ENCODE measurements at places on chromosomes 1 and 21.

- DNase-seq, result no peak
Measured at GRCh38 chr1:201730611-201731010, 98.3 kb upstream of the IPO9 start.

DNA sequence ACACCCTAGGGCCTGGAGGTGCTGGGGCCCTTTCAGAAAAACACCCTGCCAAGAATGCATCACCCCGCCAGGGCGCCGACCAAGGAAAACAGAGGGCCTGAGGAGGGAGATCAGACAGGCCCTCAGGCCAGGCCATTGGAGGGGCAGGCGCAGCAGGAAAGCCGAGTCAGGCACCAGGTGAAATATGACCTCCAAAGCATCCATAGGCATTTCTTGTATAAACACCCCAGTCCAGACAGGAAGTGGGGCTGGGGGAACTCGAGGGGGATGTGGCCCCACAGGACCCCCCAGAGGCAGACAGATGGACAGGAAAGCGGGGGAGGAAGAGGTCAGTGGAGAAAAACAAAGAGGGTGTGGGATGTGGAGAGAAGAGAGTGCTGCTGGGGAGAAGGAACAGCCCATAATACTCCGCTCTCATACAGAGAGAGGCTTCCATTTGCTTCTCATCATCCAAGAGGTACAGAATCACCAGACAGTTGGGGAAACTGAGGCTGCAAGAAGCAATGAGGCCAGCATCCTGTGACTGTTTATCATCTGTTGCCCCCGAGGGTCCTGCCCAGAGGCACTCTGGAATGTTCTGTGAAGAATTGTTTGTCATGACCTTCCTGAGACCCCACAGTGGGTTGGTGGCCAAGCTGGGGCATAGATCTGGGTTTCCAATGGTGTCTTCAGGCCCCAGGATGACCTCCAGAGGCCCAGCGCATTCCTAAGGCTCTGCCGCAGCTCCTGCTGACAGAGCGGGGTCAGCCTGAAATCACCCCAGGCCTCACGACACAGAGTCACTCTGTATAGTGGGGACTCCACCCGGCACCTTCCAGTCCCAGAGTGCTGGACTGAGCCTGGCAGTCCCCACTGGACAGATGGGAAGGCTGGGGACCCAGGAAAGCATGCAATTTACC, 18.0 kb downstream of the TRIM62 start:
- no peak for DNase-seq

DNA sequence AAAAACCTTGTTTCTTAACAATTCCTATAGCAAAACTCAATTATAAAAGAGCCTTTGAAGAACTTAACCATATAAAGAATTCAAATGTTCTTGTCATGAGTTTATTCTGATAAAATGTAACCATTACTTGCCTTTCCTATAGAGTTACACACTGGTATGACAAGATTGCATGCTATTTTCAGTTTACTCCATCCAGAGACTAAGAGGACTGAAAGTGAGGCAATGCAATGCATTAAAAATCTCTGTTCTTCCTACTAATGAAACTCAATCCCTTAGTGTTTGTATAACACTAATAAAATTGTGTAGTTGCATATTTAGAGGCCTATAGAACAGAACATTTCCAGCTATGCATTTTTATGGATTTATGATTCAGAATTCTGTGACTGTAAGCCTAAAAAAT, 88.1 kb downstream of the COP1 start:
- DNase-seq, result no peak

DNA sequence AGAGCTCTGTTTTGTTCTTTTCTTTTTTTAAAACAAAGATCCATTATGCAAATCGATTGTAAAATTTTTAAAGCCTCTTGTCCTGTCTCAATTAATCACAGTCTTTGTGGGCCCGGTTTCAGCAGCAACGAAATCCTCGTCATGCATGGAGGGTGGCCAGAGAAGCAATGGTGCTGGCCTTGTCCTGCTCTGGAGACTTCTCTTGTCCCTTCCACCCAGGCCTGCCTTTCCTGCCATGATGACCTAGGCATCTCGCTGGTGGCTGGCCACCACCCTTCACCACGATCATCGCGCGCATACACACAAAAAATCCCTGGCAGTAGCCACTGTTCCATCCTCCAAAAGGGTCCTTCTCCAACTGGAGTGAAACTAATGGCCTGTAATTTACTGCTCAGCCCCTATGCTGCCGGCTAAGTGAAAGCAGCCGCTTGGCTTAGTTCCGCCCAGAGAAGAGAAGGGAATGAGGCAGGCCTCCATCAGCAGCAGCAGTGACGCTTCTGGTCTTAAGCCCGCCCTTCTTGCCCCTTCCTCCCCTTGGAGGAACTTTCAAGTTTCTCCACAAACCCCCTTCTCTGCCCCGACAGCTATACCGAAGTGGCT, 309.5 kb downstream of the NPHP4 start:
- no peak for DNase-seq

DNA sequence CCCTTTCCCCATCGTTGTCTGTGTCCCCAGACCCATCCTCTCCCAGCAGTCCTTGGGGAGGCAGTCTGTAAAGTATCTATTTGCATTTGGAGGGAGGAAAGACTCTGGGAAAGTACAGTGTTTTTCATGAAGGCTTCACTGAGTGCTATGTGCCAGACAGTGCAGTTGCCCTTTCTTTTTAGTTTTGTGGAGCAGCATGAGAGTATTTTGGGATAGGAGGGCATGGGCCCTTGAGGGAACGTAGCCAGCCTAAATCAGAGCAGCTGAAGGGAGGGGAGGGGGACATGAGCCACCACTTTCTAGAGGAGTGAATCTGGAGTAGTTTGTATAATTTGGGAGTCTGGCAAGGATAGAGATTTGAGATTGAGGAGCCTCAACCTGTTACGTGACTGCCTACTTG, 404.0 kb upstream of the KAZN start:
- DNase-seq, result no peak

DNA sequence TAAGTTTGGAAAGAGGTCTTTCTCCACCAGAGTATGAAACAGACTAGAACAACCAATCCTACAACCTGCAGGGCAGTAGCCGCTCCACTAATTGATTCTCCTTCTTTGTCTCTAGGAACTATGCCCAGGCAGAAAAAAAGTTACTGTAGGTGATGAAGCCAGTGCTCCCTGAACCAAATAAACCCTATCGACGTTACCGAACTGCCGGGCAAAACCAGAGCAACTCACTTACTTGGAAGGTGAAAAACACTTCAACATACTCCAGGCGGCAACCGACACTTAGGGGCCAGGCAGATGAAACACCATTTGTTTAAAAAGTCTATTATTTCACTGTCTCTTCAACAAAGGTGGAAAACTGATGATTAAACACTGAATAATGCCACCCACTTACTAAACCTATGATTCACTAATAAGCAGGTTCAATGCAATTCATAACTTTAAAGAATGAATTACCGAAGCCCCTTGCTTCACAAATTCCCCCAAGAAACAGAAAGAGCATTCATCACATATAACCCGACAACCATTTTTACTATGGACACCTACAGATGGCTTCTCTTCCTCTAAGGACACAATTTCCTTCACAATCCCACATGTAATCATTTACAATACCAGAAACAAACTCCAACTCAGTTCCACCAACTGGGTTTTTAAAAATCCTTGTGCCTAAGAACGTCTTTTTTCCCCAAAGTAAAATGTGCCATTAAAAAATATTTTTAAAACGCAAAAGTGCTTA, 1.6 kb downstream of the NRIP1 start:
- peak; percentile 15 for DNase-seq

GRCh38 chr1:56045062-56045461, 534.3 kb downstream of the PLPP3 start:
- no peak for DNase-seq

GRCh38 chr1:22064751-22065402, 12.4 kb downstream of the CDC42 start:
- DNase-seq, result no peak

GRCh38 chr1:33433509-33434362, 2.8 kb upstream of the PHC2 start:
- DNase-seq, result no peak

DNA sequence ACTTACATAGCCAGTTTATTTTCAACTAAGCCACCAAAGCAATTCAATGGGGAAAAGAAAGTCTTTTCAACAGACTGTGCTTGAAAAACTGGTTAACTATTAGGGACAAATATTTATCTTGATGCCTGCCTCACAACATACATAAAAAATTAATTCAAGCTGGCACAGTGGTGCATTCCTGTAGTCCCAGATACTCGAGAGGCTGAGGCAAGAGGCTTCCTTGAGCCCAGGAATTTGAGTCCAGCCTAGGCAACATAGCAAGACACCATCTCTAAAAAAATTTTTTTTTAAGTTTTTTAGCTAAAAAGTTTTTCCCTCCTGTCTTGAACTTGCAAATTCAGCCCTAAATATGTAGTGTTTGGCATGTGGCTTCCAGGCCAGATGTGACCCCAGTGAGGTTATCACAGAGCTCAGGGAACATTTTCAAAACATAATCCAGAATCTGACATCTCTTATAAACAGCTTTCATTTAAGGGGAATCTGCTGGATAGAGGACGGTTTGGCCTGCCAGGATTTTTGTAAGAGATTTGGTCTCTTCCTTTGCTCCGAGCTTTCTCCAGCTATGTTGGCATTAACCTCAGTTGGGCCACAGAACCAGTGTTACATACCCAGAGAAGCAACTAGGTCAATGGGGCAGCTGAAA, 46.4 kb downstream of the COL6A1 start:
- no peak for DNase-seq

- no peak for DNase-seq
Measured at GRCh38 chr1:63882048-63882704, 108.4 kb downstream of the ROR1 start.

DNA sequence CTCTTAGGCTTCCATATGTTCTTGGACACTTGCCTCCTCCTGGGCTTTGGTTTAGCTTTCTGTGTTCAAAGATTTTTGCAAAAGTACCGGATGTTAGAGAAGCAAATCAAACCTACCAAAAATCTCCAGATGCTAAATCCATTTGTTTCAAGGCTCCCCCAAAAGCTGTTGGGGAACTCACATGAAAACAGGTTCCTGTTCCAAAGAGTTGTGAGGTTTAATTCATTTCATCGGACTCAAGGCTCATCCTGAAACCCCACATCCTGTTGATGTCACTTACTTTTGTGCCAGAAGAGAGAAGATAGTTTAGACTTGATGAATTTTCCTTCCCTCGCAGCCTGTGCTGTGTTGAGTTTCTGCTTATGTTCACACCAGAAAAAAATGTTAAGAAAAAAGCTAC, 41.7 kb upstream of the RXRG start:
- DNase-seq, result no peak

DNA sequence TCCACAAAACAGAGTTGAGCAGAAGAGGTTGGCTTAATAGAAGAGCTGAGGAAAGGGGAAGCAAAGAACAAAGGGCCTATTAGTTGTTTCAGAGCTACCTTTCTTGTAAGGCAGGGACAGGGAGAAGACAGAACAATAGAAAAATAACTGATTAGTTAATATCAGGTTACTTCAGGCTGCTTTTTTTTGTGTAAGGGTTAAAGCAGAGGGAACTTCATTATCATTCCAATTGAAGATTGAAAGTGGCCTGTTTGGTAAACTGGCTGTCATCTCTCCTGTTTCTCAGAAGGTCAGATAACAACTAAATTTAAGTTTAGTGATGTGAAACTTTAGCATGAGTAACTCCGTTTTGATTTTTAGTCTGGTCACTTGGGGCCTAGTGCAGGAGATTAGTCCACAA, 22.3 kb downstream of the CDC42 start:
- no peak for DNase-seq

DNA sequence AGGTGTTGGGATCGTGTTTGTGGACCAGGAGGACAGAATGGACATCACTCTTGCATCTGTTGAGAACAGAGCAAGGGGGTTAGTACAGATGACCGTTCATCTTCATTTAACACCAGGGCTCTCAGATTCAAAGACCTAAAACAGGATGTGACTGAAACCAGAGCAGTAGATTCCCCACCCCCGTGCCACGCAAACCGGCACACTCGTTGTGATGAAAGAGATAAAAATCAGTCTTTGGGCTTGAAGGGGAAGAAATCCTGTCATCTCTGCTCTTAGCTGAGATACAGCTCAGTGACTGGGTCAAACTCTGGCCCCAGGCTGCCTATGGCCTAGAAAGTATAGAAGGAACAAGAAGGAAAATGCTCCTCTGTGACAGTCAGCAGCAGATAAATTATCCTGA, 146.2 kb upstream of the KRTAP19-8 start:
- DNase-seq, result no peak

GRCh38 chr1:89540406-89540970, 15.9 kb downstream of the LRRC8B start:
- DNase-seq, result no peak

- DNase-seq, result no peak
Measured at GRCh38 chr1:3352299-3352951, 102.0 kb upstream of the ARHGEF16 start.

DNA sequence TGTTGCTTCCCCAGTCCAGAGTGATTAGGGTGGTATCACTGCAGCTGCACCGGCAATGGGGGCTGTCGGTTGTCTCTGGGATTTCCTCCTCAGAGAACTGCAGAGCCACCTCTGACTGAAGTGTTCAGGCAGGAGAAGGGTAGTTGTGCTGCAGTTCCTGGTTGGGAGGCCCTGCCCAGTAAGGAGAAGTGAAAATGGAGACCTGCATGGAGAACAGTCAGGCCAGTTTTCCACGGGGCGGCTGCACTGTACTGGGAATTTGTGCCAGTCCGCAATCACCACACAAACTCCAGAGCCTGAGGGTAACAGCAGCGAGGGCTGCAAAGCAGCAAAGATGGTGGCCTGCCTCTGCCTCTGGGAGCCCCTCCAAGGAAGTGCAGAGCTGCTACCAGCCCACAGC, 58.1 kb upstream of the CCDC190 start:
- no peak for DNase-seq

DNA sequence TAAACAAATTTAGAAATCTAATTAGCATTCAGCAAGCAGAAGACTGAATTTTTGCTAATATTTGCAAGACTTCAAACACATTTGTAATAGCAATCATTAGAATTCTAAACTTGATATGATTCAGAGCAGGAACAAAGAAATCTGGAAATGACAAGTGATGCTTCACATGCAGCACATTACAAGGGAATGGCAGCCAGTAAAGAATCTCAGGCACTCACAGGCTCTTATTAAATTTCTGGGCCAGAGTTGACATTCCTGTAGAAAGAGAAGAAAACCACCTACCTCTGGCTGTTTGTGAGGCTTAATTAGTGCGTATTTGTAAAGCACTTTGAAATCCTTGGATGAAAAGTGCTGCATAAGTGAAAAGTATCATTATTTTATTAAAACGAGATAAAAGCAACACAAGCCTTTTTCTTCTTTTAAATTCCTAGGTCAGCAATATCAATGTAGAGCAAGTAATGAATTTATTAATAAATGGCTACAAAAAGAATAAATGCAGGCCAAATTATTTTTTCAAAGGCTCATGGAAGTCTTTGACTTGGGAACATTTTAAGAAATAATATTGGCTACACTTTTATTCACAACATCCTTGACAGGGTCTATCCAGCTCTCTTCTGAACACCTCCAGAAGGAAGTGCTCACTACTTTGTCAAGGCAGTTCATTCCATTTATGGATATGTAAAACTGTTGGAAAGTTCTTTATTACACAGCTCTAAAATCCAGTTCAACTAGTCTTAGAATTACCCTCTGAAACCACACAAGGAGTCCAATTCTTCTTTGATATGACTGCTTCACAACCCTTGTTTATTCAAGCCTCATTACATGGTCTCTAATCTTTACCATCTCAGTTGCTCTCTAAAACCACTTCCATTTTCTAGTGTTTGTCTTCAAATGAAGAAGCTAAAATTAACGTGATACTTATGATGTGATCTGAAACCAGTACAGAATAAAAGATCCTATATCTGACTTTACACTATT, 32.1 kb upstream of the SCYL3 start:
- no peak for DNase-seq
